Kidney capillary endothelial cell (primary cell): ENCODE measurements at places on chromosomes 12 and 14.

- DNase-seq = peak; percentile 95
Observed at GRCh38 chr14:69005432-69006148, 26.5 kb upstream of the ACTN1 start.

GRCh38 chr12:93706824-93707223 is 29.6 kb downstream of the CRADD start:
- no peak for DNase-seq

DNA sequence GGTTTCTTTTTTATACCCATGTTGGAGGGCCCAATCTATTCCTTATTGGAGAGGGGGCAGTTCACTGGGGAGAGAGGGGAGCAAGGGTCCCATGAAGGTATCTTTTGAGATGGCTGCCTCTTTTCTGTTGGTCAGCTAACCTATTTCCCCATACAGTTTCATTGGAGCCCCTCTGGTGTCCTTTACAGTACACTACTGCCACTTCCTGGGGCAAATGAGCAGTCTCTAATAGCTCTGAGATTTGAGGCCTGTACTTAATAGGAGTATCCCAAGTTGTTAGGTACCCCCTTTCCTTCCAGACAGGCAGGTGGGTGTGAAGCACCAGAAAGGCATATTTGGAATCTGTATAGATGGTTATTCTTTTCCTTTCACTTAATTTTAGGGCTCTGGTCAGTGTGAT is 41.3 kb upstream of the RNU6-8 start:
- no peak for DNase-seq

- DNase-seq = no peak
Observed at GRCh38 chr12:127401536-127401935, 865.4 kb upstream of the TMEM132C start.

DNA sequence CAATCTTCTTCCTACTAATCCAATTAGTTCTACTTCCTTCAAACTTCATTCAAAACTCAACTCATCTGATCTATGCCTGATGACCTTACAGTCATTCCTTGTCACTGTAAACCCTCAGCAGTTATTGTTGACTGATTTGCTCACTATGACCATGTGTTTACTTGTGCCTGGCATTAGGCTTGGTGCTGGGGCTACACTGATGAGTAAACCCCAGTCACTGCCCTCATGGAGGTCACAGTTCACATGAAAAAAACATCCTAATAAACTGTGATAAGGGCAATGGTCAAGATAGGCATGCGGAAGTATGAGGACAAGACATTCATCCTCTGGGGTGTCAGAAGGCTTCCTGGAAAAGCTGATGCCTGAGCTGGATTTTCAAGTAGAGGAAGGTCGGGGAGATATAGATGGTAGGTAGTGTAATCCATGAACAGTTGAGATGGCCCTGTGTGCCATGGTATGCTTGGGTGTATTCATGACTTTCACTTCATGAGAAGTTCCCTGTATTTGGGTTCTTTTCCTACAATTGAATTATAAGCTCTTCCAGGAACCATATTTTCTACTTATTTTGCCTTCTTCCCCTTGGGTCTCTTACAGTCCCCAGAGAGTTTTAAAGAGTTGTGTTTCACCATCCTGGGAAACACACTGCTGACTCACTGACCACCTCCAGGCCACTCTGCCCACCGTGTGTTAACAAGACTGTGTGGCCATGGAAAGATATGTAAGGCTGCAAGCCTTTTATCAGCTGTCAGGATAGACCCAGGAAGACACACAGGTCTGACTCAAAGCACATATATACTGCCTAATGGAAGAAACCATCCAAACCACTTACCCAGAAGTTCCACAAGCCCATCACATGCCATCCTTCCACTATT is 38.7 kb upstream of the DUSP6 start:
- peak; percentile 73 for DNase-seq

DNA sequence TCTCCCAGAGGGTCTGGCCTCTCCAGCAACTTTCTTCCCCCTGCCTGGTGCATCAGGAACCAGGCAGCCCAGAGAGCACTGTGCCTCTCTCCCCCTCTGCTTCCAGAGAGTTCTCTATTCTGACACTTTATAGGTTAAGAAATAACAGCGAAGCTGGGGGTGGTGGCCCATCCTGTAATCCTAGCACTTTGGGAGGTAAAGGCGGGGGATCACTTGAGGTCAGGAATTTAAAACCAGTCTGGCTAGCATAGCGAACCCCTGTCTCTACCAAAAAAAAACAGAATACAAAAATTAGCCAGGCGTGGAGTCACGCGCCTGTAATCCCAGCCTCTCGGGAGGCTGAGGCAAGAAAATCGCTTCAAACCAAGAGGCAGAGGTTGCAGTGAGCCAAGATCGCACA is 58.3 kb downstream of the ESRRB start:
- no peak for DNase-seq
